Activated CD4-positive, alpha-beta T cell treated with anti-CD3 and anti-CD28 coated beads, Interleukin-2, amount 10 ng/mL, durations not matched to agents 24 days and 14 days (primary cell): ENCODE measurements at places on chromosomes 12 and 14. TPM values are rescaled to one million over a fixed set of nuclear protein-coding genes. Genes with fewer than 3 reads are reported as not detected.

SLC25A21 gene
- total RNA-seq, result not detected in 2 replicates

RBP5 gene
- not detected in 2 replicates for total RNA-seq

DEGS2 gene
- 0.09 and 0.35 TPM in 2 replicates for total RNA-seq

TRAF3 gene
- total RNA-seq, result 64.6 and 68.8 TPM in 2 replicates

CHGA gene
- total RNA-seq, result not detected in 2 replicates

OR6C75 gene
- not detected in 2 replicates for total RNA-seq

ASB8 gene
- total RNA-seq, result 30.0 and 35.8 TPM in 2 replicates

DNA sequence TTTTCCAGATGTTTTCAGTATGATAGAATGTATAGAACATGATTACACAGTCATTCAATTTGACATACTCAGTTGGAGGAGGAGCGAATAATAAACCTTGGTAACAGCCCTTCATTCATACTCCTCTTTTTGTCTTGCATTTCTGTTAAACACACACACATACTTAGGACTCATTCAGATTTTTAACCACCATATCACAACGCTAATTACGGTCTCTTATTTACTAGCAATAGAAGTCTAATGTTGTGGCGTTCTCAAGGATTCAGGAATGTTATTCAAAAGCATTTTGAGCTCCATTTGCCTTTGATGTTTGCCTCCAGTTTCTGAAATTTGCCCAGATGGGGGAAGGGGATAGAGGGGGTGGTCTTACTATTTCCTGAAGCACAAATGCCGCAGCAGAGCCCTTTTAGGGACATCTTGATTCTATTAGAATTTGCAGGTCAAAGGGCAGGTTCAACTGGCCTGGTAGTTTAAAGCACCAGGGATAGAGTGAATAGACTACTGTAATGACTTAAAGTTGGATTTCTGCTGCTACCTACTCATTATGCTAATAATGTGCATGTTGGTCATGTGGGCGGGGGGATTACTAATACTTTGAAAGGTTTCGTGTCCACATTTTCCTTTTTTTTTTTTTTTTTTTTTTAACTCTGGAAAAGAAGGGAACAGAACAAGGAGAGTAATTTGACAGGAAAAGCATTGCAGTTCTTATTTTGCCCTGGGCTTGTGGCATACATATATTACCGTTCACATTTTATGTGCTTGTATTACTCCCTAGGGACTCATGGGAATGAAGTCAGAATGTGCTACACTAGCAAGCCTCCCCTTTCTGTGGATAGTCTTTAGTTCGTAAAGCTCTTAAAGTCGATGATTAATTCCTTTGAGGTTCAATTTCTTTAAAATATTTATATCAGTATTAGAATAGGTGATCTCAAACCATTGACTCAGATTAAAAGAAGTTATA is 226.8 kb downstream of the FBXL14 start:
- no peak for DNase-seq
- no peaks in the 10 kb centered on the region for H3K27me3 ChIP-seq
- H3K36me3 ChIP-seq, result peaks cover 2% of the 10 kb centered on the region

GRCh38 chr12:85781766-85782165 is 54.4 kb downstream of the RASSF9 start:
- no peaks in the 10 kb centered on the region for H3K27me3 ChIP-seq
- H3K4me3 ChIP-seq, result no peak overlapping the region
- no peaks in the 10 kb centered on the region for H3K36me3 ChIP-seq
- no peak overlapping the region for H3K27ac ChIP-seq
- no peaks in the 10 kb centered on the region for H3K4me1 ChIP-seq
- no peak for DNase-seq

DNA sequence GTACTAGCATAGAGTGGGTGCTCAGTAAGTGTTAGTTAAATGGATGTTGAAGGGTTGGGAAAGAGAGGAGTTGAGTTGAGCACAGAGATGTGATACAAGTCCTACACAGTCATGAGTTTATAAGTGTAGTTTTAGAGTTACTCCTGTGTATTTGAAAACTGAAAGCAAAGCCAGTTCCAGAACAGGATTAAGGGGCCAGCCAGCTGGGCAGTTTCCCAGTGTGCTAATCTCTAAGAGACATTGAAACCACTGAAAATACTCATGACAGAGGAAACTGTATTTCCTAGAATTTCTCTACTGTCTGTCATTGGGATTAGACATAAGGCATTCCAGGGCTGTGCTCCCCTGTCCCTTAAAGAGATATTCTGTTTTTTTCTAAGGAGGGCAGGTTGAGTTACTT is 101.0 kb downstream of the DERA start:
- DNase-seq, result no peak
- no peak overlapping the region for H3K27ac ChIP-seq
- peaks cover 15% of the 10 kb centered on the region for H3K36me3 ChIP-seq
- no peak overlapping the region for H3K4me3 ChIP-seq
- no peaks in the 10 kb centered on the region for H3K27me3 ChIP-seq
- no peaks in the 10 kb centered on the region for H3K4me1 ChIP-seq

DNA sequence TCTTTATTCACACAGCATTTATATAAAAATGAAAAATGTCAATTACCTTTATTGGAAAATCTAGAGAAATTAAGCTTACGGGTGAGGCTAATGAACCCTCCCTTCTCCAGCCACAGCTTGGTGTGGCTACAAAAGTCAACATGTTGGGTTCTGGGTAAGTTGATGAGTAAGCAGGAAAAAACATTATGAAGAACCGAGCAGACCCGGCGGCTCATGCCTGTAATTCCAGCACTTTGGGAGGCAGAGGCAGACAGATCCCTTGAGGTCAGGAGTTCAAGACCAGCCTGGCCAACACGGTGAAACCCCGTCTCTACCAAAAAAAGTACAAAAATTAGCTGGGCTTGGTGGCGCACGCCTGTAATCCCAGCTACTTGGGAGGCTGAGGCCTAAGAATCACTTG is 10.9 kb downstream of the NAA25 start:
- peaks cover 62% of the 10 kb centered on the region for H3K36me3 ChIP-seq
- peak overlapping the region; percentile 20 for H3K27ac ChIP-seq
- no peak overlapping the region for H3K4me3 ChIP-seq
- DNase-seq, result no peak

DNA sequence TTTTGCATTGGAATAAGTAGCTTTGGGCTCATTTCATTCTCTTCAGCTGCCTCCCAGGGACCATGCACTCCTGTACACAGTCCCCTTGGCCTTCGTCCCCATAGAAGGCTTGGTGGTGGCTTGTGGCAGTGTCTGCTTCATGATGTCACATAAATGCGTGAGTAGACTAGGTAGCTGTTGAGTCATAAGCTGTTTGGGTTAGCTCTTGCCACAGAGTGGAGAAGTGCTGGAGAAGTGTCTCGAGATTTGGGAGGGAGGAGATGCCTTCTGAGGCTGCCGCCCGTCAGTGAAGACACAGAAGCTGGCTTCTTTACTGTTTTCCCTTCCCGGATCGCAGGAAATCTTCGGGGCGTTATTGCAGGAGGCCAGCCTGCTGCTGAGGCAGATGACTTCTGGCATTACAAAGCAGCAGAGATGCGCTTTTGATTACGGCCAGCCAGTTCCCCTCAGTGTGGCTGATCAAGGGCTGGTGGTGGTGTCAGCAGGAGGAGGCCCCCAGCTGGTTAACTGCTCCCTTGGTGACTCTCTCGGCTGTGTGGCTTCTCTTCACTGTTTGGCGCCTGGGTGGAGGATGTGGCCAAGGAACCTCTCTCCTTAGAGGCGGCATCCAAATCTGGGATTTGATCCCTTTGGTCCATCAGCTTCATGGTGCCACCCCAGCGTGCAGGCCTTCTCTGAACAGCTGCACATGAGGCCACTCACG is 67.6 kb downstream of the AACS start:
- H3K27ac ChIP-seq, result no peak overlapping the region
- no peaks in the 10 kb centered on the region for H3K4me1 ChIP-seq

DNA sequence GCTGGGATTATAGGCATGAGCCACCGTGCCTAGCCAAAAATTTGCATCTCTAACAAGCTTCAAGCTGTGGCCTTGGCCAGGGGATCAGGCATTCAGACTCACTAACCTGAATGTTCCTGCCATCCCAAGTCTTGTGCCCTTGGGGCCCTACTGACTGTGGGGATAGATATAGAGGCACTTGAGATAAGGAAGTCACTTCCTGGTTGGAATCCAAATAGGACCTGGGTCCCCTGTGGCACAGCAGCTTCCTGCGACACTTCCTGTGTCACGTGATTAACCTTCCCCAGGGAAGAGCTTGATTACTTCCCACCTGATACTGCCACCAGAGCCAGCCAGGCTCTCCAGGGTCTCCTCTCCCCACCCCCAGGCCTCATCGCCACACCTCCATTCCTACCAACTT is 128.2 kb downstream of the BCL11B start:
- no peaks in the 10 kb centered on the region for H3K4me1 ChIP-seq
- no peak for DNase-seq
- H3K27me3 ChIP-seq, result no peaks in the 10 kb centered on the region
- H3K27ac ChIP-seq, result no peak overlapping the region

GRCh38 chr14:56120091-56120691 is 2.0 kb downstream of the PELI2 start:
- H3K4me1 ChIP-seq, result peaks cover 33% of the 10 kb centered on the region
- no peak overlapping the region for H3K27ac ChIP-seq
- peaks cover 2% of the 10 kb centered on the region for H3K36me3 ChIP-seq
- H3K4me3 ChIP-seq, result peak overlapping the region; percentile 80
- DNase-seq, result no peak
- peaks cover 39% of the 10 kb centered on the region for H3K27me3 ChIP-seq

GRCh38 chr12:47967461-47968321 is 4.3 kb downstream of the TMEM106C start:
- no peak overlapping the region for H3K4me3 ChIP-seq
- peaks cover 42% of the 10 kb centered on the region for H3K36me3 ChIP-seq
- no peak overlapping the region for H3K27ac ChIP-seq
- H3K27me3 ChIP-seq, result peaks cover 2% of the 10 kb centered on the region
- H3K4me1 ChIP-seq, result peaks cover 33% of the 10 kb centered on the region

DNA sequence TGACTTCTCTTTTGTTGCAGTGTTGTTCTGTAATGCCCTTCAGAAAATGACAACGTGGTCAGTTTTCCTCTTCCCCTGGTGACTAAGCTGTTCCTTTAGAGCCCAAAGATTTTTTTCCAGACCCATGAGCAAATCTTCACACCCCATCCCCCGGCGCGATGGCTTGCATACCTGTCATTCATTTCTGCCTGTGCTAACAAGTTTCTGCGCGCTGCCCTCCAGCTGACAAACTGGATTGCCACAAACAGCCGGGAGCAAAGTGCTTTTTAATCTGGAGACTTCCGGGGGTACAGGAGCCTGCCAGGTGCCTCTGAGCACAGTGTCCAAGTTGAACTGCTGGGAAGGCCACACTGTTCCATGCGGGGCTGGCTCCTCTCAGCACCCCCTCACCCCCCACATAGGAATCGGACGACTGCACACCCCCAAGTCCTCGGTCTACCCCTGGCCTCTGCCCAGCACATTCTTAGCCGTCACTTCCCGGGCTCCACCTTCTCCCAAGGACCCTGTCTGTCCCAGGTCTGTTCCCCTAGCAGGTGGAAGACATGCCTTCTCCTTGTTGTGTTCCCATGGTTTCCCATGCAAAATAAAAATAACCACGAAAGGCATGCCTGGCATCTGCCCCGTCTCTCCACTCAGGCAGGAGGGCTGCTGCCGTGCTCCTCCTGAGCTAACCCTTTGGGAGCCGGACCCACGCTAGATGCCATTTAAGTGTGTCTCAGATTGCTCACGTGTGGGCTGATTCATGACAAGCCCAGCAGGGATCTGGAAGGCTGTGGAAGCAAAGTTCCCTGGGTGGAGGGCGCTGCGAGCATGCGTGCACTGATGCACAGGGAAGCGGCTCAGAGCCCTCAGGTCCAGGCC is 14.1 kb downstream of the RILPL1 start:
- no peak overlapping the region for H3K4me3 ChIP-seq
- no peak overlapping the region for H3K27ac ChIP-seq
- peaks cover 2% of the 10 kb centered on the region for H3K36me3 ChIP-seq

DNA sequence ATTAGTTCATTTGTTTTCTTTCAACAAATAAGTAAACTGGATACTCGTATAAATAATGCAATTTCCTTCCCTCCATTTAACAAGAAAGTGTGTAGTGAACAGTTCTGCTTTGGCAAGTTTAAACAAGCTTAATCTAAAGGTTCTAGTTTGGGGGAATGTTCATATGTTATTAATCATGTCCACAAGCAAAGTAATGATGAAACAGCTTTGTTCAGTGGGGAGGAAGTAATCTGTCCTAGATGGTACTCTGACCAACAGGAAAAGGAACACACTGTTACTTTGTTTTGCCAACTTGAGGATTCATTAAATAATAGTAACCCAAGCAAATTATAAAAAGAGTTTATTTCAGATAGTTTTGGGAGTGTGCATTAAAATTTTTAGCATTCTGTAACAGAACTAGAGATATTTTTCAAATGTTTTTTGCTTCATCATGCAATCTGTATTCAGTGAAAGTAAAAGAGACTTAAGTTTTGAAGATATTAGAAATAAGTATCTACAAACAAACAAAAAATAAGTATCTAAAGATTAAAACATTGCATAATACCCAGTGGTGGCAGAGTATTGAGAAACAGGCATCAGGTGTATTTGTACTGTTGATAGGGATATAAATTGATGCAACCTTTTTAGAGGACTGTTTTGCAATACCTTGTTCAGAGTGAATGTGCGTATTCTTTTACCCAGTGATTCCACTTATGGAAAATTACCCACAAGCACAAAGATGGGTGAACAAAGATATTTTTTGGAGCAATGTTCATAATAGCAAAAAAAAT is 61.1 kb downstream of the RAB35 start:
- no peaks in the 10 kb centered on the region for H3K27me3 ChIP-seq
- peaks cover 30% of the 10 kb centered on the region for H3K36me3 ChIP-seq
- DNase-seq, result no peak
- no peak overlapping the region for H3K4me3 ChIP-seq

GRCh38 chr14:31785574-31785973 is 224.4 kb downstream of the NUBPL start:
- no peaks in the 10 kb centered on the region for H3K27me3 ChIP-seq
- DNase-seq, result no peak
- H3K36me3 ChIP-seq, result no peaks in the 10 kb centered on the region
- H3K4me3 ChIP-seq, result no peak overlapping the region

DNA sequence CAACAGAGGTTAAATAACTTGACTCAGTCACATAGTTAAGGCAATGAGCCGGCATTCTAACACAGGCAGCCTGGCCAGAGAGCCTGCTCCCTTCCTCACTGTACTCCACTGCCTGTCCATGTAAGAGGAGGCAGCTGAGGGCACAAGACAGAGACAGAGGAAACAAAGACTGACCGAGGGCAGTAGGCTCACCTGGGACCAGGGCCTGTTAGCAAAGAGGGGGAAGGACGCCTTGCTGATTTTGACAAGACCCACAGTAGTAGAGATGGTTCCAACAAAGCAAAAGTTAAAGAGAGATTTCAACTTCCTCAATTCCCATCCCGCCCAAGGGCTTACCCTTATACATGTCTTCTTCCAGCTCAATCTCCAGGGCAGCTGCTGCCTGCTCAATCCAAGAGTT is 26.5 kb downstream of the OTUB2 start:
- H3K27me3 ChIP-seq, result no peaks in the 10 kb centered on the region
- peaks cover 79% of the 10 kb centered on the region for H3K36me3 ChIP-seq
- no peak overlapping the region for H3K4me3 ChIP-seq
- H3K4me1 ChIP-seq, result peaks cover 43% of the 10 kb centered on the region
- DNase-seq, result no peak

- H3K27me3 ChIP-seq, result no peaks in the 10 kb centered on the region
- DNase-seq, result no peak
- no peak overlapping the region for H3K4me3 ChIP-seq
- H3K36me3 ChIP-seq, result peaks cover 4% of the 10 kb centered on the region
Measured at GRCh38 chr14:75610834-75611233, 32.4 kb downstream of the FLVCR2 start.
